ENCODE measurements at places on chromosomes 2 and 18.

DNA sequence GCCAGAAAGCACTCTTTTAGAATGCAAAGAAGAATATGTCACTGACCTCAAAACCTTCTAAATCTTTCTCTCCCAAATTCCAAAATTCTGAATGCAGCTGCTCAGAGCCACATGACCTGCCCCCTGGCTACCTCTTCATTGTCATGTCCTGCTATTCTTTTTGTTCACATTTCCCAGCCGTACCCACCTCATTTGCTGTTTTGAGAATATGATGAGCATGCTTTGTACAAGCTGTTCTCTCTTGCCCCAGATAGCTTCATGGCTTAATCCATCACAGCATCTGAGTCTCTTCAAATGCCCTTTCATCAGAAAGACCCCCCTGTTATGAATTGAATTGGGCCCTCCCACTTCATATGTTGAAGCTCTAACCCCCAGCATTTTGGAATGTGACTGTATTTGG is 214.3 kb downstream of the KCNS3 start:
- DNase-seq, result no peak

- no peak for DNase-seq
Measured at GRCh38 chr18:59464486-59464885, 105.4 kb upstream of the LMAN1 start.

- DNase-seq, result no peak
Measured at GRCh38 chr2:112636605-112637288, 9.0 kb upstream of the SLC20A1 start.

DNA sequence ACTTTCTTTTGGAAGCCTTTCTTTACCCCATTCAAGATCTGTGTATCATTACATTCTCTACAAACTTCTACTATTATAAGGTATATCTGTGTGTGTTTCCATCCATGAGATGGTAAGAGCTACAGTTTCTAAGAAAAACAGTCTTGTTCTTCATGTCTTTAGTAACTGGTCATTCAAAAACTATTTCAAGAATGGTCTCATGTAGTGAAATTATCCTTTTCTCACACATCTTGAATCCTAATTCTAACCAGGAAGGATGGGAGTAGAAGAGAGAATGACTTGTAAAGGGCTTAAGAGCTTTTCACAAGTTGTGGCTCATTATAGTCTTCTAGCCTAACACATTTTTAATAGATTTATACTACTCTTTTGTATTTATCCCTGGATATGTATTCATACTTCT is 47.3 kb downstream of the ROCK1 start:
- no peak for DNase-seq

- DNase-seq, result no peak
Measured at GRCh38 chr2:85503168-85503850, 35.7 kb upstream of the MAT2A start.

GRCh38 chr2:160561551-160562295 is 68.1 kb upstream of the RBMS1 start:
- no peak for DNase-seq

GRCh38 chr2:241228081-241228859 is 39.8 kb downstream of the ANO7 start:
- no peak for DNase-seq

- DNase-seq, result no peak
Measured at GRCh38 chr2:214578442-214578841, 167.6 kb downstream of the VWC2L start.

DNA sequence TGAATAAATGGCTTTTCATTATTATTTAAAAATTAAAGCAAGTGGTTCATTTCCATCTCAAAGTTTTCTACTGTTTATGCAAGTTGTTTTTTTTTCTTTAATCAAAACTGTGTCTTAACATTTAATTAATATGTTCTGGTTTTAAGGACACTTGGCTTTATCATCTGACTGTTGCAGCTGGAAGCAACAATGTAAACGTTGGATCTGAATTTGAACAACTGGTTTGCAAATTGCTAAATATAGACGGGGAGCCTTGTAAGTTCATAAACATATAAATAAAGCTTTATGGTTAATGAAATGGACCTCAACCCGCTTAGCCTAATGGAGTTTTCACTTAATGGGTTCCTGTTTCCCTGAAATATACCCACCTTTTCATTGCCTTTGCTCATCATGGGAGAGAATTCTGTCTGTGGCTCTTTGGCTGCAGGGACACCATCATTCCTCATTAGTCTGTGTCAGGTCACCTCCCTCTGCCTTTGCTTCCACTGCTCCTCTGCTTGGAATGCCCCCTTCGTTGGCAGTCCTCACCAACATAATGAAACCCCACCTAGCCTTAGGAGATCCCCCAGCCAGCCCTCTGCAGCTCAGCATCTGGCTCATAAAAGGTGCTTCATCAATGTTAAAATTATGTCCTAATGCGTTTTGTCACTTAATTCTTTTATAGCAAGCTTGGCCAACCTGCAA is 44.2 kb upstream of the DYNC2LI1 start:
- DNase-seq, result no peak

DNA sequence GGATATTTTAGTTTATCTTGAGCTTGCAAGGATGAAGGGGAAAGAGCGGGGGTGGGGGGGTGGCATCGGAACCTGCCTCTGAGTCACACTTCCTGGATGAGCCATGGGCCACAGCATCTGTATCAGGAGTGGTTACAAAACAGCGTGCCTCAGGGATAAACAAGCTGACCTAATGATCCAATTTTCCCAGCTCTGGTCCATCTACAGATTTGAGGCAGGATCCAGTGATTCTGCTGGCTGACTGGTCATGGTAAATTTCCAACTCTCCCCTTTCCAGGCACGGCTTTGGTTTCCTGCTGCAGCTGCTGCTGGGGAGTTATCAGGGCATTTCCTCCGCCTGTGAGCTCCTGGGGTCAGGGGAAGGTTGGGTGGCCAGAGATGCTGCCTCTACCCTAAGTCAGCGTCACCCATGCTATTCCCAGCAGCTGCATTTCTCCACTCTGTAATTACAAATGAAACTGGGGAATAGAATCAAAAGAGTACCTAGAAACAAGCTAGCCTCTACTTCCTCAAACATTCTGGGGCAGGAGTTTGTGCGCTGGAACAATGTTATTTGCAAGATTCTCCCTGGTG is 4.7 kb upstream of the HPCAL1 start:
- peak; percentile 49 for DNase-seq

- no peak for DNase-seq
Measured at GRCh38 chr2:222433332-222434173, 9.2 kb downstream of the SGPP2 start.

DNA sequence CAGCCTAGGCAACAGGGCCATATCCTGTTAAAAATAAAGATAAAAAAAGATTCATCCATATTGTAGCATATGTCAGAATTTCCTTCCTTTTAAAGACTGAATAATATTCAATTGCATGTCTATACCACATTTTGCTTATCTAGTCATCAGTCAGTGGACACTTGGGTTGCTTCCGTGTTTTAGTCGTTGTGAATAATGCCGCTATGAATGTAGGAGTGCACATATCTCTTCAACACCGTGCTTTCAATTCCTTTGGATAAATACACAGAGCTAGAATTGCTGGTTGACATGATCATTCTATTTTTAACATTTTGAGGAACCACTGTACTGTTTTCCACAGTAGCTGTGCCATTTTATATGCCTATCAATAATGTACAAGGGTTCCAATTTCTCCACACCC is 14.0 kb upstream of the PLB1 start:
- no peak for DNase-seq

DNA sequence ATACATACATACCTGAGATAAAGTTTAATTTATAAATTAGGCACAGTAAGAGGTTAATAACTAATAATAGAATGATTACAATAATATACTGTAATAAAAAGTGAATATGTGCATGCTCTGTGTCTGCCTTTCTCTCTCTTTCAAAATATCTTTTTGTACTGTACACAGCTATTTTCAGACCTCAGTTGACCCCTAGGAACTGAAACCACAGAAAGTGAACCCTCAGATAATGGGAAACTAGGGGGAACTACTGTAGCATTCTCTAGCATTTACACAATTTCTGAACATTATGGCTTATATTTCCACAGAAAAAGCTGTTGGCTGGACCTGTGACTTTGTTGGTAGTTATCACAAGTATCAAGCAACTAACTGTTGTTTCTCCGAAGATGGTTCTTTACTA is 25.9 kb downstream of the WDR75 start:
- no peak for DNase-seq

GRCh38 chr2:52659546-52659945 is 1108.1 kb upstream of the CHAC2 start:
- DNase-seq, result no peak

DNA sequence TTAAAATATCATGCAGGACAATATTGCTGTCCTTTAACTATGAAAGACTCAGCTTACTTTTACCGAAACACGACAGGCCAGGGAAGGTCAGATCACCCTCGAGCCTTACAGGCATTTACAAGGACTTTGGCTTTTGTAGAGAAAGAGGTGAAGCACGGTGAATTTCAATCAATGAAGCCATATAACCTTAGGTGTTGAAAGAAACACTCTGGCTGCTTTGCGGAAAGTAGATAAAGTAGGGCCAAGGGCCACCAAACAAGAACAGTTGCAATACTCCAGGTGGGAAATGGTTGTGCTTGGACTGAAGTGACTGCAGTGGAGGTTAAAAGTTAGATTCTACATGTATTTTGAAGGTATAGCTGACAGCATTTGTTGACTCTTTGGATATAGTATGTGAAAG is 80.5 kb downstream of the CERKL start:
- DNase-seq, result no peak

GRCh38 chr2:78417355-78417754 is 608.1 kb upstream of the REG3G start:
- no peak for DNase-seq

GRCh38 chr2:88603146-88603545 is 24.1 kb downstream of the EIF2AK3 start:
- DNase-seq, result no peak

- no peak for DNase-seq
Measured at GRCh38 chr18:7035807-7036206, 81.8 kb downstream of the LAMA1 start.

- no peak for DNase-seq
Measured at GRCh38 chr2:29425866-29426265, 310.7 kb downstream of the CLIP4 start.

GRCh38 chr2:238462782-238463396 is 36.2 kb downstream of the ASB1 start:
- no peak for DNase-seq

- no peak for DNase-seq
Measured at GRCh38 chr2:179446476-179447141, 182.0 kb upstream of the SESTD1 start.

- DNase-seq, result no peak
Measured at GRCh38 chr18:13660510-13660909, 65.8 kb downstream of the FAM210A start.

DNA sequence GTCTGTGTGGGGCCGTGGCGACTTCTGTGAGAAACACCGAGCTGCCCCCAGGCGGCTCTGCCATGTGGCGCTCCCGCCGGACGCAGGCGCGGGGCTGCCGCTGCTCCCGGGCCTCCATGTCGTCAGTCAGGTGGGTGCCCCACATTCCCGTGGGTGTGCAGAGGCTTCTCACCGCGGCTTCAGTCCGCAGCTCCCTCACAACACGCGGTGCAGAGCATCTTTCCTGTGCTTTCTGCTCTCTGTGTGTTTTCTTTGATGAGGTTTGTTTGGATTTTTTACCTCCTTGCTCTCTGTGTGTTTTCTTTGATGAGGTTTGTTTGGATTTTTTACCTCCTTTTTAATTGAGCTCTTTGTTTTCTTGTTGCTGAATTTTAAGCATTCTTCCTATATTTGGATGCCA is 13.0 kb downstream of the AQP12A start:
- DNase-seq, result no peak

DNA sequence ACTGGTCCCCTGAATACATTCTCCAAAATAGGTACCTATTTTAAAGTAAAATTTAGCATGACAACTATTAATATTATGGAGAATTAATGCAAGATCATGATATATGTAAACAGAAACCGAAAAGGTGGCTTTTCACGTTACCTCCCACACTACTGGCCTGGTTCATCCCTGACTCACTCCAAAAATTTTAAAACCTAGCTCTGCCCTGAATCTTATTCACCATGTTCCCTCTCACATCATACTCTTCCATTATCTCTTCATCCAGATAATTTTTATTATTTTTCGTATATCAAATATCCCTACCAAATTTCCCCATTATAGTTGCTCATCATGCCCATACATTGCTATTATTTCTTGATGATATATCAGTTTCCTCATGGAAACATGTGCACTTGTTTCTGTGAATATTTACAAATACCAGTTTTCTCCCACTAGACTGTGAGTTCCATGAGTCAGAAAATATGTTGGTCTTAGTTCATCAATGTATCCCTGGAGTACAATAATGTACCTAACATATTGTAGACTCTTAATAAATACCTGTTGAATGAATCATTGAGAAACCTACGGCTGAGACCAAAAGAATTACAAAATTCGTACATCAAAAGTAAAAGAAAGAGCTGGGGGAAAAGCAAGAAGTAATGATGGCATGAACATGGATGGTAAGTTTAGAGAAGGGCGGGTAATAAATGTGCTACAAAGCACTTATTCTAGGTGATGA is 360.1 kb upstream of the CHAC2 start:
- no peak for DNase-seq

DNA sequence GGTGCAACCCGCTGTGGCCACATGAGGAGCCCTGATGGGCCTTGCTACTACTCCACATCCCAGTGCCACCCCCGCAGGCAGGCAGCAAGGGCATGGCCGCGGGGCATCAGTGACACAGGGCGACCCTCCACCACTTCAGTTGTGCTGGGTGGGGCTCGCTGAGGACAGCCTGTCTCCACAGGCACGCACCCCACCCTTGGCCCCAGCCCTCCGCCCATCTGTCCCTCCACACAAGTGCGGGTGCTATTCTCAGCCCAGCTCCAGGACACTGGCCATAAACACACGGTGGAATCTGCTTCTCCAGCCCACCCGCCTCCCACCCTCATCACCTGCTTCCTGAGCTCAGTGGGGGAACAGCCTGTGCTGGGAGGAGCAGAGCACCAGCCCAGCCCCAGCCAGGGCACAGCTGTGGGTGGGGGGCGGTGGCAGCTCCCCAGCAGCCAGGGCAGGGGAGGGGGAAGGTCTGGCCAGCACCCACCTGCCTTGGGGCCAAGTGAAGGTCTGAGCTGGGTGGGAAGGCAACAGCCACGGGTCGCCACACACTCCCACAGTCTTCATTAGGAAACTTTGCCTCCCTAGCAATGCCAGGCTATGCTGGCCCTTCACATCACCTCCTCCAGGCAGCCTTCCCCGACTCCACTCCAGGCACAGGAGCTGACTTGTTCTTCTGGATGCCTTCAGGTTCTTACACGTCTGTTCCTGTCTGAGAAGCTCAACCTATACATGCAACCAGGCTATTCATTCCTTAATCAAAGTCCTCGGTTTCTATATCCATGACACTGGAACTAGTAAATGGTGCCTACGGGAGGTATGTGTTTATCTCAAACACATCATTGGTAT is 16.5 kb downstream of the BIN1 start:
- DNase-seq, result no peak

GRCh38 chr2:145268931-145269330 is 749.0 kb upstream of the ZEB2 start:
- DNase-seq, result no peak

GRCh38 chr2:120947327-120947726 is 211.7 kb downstream of the GLI2 start:
- DNase-seq, result no peak

DNA sequence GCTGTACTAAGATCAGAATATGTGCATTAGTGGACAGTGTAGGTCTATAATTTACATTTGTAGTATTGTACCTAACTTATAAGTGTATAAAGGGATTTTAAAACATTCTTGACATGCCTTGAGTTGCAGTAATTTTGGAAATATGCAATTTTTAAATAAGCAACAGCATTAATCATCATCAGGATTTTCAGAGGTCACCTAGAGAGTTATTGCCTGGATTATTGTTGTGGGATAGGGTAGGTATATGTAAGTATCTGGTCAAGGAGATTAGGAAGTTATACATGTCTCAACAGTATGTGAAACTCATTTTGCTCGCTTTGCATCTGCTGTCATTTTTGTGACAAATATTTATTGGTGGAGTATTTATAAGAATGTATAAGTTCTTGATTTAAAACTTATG is 184.2 kb downstream of the WDR7 start:
- DNase-seq, result no peak

All from stimulated activated CD8-positive, alpha-beta memory T cell treated with anti-CD3 and anti-CD28 coated beads, Interleukin-2, amount 100 ng/mL, for 1 hour (primary cell).